ENCODE measurements at places on chromosomes 7 and 10. TPM values are rescaled to one million over a fixed set of nuclear protein-coding genes. Genes with fewer than 3 reads are reported as not detected.

DNA sequence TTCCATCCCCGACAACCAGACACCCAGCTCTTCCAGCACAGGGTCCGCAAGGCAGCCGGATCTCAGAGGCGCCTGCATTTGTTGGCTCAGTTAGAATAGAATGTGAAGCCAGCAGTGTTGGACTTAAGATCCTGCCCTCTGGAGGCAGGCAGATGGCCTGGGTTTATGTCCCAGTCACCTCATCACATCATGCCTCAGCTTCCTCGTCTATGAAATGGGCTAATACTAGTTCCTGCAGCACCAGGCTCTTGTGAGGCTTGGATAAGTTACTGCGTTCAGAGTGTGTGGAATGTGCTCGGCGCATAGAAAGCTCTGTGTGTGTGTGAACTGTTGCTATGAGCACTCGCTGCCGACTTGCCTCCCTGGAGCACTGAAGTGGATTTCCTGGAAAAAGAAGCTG, 202.5 kb upstream of the GPR26 start:
- H3K4me1 ChIP-seq, result no peaks in the 10 kb centered on the region
- DNase-seq, result no peak
- H3K4me3 ChIP-seq, result no peak overlapping the region
- no peaks in the 10 kb centered on the region for H3K36me3 ChIP-seq
- H3K27ac ChIP-seq, result no peak overlapping the region

- H3K4me1 ChIP-seq, result peaks cover 62% of the 10 kb centered on the region
- no peaks in the 10 kb centered on the region for H3K36me3 ChIP-seq
- no peak for DNase-seq
- no peak overlapping the region for H3K27ac ChIP-seq
- H3K27me3 ChIP-seq, result no peaks in the 10 kb centered on the region
- no peak overlapping the region for H3K4me3 ChIP-seq
Measured at GRCh38 chr10:110851020-110851612, 20.6 kb upstream of the PDCD4 start.

- H3K27me3 ChIP-seq, result no peaks in the 10 kb centered on the region
- H3K4me3 ChIP-seq, result no peak overlapping the region
- H3K4me1 ChIP-seq, result peaks cover 31% of the 10 kb centered on the region
- H3K36me3 ChIP-seq, result no peaks in the 10 kb centered on the region
Measured at GRCh38 chr7:140885735-140886334, 38.9 kb downstream of the BRAF start.

ALOX5 gene
- 139 TPM for total RNA-seq

Data from spleen (tissue), 13 donors.